CD8-positive, alpha-beta T cell (primary cell): ENCODE measurements at places on chromosomes 5 and 9.

- no peak for DNase-seq
Measured at GRCh38 chr9:117116084-117116483, 298.8 kb downstream of the ASTN2 start.

- DNase-seq: no peak
Measured at GRCh38 chr5:55868846-55869245, 17.7 kb downstream of the IL31RA start.

DNA sequence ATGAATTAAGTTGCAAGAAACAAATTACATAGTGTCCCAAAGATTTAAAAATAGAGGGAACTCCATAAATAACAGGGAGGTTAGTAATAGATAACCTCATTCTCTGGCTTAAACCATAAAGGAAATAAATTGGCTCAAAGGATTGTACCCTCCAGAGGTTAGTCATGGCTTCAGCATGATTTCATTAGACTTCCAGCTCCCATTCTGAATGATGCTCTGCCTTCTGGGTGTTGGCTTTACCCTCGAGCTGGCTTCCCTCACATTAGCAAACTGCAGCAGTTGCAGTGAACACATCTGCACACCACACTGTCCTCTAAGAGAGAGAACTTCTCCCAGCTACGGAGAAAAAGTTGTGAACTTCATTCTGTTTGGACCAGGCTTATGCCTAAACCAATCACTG lies 70.4 kb downstream of the RGS7BP start:
- DNase-seq: no peak

- no peak for DNase-seq
Measured at GRCh38 chr5:54514841-54515432, 2.6 kb upstream of the SNX18 start.

DNA sequence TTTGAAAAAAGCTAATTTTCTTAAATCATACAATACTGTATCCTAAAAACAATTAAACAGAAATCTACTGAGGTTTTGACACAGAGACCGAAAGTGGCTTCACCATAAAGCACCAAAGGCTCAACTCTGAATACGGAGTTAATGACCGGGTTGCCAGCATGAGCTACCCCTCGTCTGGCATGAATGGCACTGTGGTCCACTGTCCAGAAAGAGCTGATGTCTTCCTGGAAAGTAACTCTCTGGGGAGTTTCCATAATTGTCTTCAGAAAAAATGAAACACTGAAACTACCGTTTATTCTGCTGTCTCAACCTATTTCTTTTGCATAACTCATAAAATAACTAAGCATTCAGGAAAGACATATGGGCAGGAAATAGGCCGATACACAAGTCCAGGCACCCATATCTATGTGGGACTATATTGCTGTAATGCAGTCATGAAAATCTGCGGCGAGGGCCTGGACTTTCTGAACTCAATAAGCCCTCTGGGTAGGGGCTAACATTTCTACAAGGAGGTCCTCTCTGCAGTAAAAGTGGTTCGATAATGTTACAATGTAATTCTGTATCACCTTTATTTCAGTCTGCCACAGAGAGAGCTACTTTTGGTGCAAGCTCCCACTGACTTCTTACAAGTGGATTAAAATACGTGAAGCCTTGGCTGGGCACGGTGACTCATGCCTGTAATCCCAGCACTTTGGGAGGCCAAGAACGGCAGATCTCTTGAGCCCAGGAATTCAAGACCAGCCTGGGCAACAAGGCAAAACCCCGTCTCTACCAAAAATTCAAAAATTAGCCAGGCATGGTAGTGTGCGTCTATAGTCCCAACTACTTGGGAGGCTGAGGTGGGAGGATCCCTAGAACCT lies 52.4 kb downstream of the ANKH start:
- DNase-seq: no peak

DNA sequence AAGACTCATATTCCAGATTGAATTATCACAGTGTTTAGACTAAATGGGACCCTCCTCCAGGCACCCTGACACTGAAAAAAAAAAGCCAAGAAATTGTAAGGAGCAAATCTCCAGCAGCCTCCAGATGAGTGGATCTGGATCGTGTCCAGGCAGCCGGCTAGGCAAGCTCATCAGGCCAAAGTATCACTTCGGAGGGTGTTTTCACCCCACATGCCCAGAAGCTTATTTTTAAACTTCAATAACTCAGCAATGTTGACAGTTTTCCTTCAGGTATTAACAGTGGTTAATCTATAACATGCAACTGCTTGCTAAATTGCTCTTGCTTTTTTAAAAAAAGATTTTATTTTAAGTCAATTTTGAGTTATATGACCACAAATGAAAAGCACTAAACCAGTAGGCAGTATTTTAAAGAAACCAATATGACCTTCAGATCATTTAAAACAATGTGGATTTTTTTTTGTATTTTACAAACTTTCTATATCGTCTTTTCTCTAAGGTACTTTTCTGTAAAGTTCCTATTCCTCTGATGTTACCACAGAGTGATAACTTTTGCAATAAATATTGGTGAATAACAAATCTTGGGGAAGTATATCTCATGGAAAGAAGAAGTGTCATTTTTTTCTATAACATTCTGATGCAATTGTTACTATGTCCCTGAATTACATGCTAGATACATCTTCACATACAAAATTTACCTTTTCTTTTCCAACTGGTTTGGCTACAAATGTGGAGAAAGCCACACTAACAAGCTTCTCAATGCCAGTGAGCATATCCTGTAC lies 30.7 kb downstream of the ACOT12 start:
- DNase-seq: no peak

- no peak for DNase-seq
Measured at GRCh38 chr5:179211068-179211467, 134.2 kb downstream of the ADAMTS2 start.

- DNase-seq: no peak
Measured at GRCh38 chr9:82170866-82171265, 182.3 kb downstream of the SPATA31D1 start.

DNA sequence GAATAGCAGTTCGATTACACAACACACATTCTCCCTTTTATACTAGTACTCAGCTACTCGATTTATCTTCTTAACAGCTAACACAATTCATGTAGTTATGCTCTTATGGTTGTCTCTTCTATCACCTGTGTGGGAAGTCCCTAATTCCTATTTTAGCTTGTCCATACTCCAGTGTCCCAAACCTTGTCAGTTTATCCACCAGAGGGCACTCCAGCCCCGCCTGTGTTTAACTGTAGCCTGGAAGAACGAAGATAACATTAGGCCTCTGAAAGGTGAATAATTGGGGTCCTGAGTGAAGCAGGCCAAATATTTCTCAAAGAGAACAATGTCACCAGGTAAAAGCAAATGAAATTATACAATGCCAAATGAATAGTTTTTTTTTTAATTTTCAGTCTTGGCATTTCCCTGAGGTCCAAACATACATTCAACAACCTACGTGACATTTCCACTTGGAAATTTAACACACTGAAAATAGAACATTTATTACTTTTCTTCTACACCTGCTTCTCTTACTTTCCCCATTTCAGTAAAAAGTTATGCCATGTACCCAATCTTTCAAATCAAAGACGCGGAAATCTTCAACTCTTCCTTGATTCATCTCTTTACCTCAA lies 560.7 kb downstream of the HTR1A start:
- DNase-seq: no peak

- DNase-seq: no peak
Measured at GRCh38 chr9:120324996-120325642, 254.8 kb downstream of the CDK5RAP2 start.

GRCh38 chr9:77651203-77651602 lies 3.1 kb upstream of the GNA14 start:
- DNase-seq: no peak

GRCh38 chr9:75175395-75175794 lies 87.1 kb downstream of the OSTF1 start:
- no peak for DNase-seq
